Muscle of back (tissue), 13 donors: ENCODE measurements at places on chromosomes 3 and 15. TPM values are rescaled to one million over a fixed set of nuclear protein-coding genes. Genes with fewer than 3 reads are reported as not detected.

RBMS3 gene
- 28.2 TPM for polyA plus RNA-seq

SNURF gene
- polyA plus RNA-seq: 15.5 TPM

GOLGA6L2 gene
- not detected for polyA plus RNA-seq

HIGD2B gene
- not detected for polyA plus RNA-seq

RAB43 gene
- 3.3 TPM for polyA plus RNA-seq
